ENCODE measurements at places on chromosomes 11 and 22.

- no peak for DNase-seq
Observed at GRCh38 chr11:90818196-90818745, 595.4 kb upstream of the CHORDC1 start.

GRCh38 chr22:50691521-50691920 lies 18.9 kb downstream of the SHANK3 start:
- DNase-seq = no peak

- DNase-seq = no peak
Observed at GRCh38 chr11:120834686-120835210, 189.2 kb upstream of the TBCEL start.

DNA sequence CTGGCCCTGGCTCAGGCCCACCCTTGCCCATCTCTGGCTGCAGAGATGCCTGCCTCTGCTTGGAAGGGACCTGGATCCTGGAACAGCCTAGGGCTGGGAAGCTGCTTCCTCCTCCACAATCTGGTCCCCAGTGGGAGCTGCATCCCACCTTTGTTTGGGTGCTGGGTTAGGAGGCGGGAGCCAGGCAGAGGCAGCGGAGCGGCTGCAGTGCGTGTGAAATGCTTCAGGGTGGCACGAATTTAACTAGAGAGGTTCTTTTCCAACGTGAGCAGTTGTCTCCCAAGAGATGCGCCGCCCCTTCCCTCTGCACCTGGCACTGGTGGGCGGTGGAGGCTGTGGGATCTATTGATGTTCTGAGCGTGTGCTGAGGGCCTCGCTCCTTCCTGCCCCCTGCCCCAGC lies 31.6 kb downstream of the BRSK2 start:
- no peak for DNase-seq

GRCh38 chr11:95702526-95702925 lies 87.1 kb downstream of the FAM76B start:
- no peak for DNase-seq

- no peak for DNase-seq
Observed at GRCh38 chr22:40235308-40235707, 57.6 kb downstream of the TNRC6B start.

- DNase-seq = no peak
Observed at GRCh38 chr22:36732609-36733008, 29.1 kb upstream of the CACNG2 start.

DNA sequence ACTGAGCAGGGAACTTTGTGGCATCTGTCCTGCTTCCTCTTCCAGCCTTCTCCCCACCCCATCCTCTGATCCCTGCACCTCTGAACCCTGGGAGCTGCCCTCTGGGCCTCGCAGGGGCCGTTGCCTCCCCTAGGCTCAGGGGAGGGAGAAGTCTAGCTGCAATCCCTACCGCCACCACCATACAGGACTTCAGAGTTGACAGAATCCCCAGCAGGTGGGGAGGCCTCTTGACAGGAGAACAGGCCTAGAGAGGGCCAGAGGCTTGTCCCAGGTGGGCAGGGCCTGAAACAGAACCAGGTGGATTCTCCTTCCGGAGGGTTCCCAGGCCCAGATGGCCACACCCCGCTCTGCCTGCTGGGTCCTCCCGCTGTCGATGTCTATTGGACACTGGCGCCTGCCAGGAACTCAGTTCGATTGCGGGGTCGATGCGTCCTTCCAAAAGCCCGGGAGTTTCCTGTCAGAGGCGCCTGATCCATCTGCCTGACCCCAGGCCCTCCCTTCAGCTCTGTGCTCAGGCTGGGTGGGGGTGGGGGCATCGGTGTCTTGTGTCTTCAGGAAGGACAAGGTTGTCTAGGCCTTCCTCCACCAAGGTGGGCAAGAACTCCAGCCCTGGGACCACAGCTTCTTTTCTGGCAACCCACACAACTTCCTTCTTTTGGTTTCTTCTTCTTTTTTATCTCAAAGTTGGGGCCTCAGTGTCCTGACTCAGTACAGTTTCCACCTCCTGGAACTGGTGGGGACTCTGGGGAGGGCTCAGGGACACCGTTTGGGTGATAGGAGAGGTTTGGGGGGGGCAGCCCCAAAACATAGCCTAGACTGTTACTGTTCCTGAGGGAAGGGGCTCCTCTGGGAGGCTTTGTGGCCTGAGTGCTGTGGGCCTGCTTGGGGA lies 6.4 kb downstream of the STARD10 start:
- no peak for DNase-seq

DNA sequence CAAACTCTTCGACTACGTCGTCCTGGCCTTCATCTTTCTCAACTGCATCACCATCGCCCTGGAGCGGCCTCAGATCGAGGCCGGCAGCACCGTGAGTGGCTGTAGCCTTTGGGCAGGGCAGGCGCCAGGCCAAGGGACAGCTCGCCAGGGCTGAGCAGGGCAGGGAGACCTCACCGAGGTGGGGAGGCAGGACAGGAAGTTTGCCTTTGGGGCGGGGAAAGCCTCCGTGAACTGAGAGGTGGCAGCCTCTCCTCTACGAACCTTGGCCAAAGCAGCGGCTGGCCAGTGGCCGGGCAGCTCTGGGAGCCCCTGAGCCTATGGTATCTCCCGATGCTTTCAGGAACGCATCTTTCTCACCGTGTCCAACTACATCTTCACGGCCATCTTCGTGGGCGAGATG lies 93.2 kb downstream of the CACNA1I start:
- no peak for DNase-seq

GRCh38 chr11:95764267-95764898 lies 25.2 kb downstream of the FAM76B start:
- no peak for DNase-seq

- no peak for DNase-seq
Observed at GRCh38 chr11:117176186-117176585, 2.4 kb upstream of the SIDT2 start.

DNA sequence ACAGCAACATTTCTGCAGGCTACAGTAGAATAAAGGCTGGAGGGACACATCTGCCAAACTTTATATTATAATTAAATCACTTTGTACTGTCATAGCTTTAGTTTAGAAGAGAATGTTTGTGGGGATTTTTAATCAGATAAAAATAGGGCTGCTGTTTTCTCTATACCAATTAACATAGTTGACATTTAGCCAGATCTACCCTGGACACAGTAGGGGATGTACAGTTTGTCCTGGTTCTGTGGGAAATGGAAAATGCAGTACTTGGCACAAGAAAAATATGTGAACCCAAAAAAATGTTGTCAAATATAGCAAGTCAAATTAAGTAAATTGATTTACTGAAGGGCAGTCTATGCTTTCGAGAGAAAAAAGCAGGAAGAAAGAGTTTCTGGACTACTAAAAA lies 20.8 kb upstream of the PICALM start:
- DNase-seq = no peak

- no peak for DNase-seq
Observed at GRCh38 chr22:22750335-22751042, 106.1 kb downstream of the GGTLC2 start.

GRCh38 chr11:102197670-102198139 lies 87.5 kb downstream of the YAP1 start:
- no peak for DNase-seq

GRCh38 chr22:37843741-37844089 lies 419 bp downstream of the ANKRD54 start:
- peak; percentile 44 for DNase-seq

GRCh38 chr22:42915980-42916765 lies 59.1 kb upstream of the ARFGAP3 start:
- DNase-seq = no peak

DNA sequence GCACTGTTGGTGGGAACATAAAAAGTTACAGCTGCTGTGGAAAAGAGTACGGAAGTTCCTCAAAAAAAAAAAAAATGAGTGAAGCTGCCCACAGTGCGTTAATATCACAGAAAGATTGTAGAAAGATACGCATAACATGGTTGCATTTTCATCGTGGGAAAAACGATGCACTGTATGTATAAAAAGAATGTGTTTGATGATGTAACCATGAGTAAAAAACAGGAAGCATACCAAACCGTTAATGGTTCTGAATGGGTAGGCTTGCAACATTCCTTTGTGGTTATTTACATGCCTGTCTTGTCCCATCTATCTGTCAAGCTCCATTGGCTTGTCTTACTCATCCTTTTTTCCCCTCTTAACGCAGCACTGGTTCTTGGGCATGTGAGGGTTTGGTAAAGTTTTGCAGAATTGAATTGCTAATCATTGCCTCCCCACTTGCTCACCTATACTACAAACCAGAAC lies 33.8 kb upstream of the DKK3 start:
- DNase-seq = no peak

- DNase-seq = no peak
Observed at GRCh38 chr22:48449466-48450187, 1378.0 kb downstream of the BRD1 start.

DNA sequence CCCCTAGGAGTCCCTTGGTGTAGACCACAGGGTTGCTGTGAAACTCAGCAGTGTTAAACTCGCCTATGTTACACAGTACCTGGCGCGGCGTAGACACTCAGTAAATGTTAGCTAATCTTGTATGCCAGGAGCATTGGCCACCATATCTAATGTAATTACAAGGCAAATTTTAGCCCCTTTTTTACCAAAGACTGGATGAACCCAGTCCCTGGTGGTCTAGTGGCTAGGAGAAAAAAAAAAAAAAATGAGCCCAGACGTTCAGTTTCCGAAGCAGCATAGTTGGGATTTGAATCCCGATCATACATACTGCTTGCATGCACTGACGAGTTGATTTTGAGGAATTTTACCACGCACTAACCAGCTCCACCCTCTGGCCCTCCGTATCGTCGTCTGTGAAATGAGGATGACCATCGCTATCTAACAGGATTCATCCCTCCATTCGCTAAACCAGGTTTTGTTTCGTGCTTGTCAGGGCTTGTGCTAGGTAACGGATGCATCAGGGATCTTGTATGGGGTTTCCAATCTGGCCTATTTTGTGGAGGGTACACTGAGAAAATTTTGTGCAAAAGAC lies 688 bp downstream of the PTS start:
- no peak for DNase-seq

- DNase-seq = no peak
Observed at GRCh38 chr22:19593991-19594569, 69.9 kb upstream of the CLDN5 start.

DNA sequence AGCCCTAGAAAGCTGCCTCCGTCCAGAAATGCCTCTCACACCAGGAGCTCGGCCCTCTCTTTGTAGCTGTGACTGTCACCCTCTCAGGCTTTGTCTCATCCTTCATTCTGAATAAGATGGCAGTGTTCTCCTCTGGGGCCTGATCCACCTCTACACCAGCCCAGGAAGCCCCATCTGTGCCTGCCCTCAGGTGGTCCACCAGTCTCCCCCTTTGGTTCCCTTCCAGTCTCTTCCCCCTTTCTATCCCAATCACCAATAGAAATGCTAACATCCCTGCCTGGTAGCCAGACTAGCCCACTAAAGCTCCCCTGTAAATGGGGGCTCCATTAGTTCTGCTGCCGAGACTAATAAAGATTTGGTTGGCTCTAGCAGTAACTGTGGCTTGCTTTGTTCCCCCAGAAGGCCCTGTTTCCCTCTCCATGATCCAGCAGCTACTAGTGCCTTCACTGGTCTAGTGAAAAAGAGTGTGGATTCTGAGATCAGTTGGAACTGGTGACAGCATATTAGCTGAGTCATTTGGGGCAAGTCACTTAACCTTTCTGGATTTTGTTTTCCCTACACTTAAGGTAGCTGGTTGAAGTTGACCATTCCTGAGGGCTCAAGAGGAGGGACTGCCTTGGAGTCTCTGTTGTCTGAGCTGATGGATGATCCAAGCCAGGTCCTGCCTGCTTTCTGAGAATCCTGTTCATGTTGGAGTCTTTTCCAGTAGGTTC lies 16.2 kb downstream of the PLEKHB1 start:
- no peak for DNase-seq

DNA sequence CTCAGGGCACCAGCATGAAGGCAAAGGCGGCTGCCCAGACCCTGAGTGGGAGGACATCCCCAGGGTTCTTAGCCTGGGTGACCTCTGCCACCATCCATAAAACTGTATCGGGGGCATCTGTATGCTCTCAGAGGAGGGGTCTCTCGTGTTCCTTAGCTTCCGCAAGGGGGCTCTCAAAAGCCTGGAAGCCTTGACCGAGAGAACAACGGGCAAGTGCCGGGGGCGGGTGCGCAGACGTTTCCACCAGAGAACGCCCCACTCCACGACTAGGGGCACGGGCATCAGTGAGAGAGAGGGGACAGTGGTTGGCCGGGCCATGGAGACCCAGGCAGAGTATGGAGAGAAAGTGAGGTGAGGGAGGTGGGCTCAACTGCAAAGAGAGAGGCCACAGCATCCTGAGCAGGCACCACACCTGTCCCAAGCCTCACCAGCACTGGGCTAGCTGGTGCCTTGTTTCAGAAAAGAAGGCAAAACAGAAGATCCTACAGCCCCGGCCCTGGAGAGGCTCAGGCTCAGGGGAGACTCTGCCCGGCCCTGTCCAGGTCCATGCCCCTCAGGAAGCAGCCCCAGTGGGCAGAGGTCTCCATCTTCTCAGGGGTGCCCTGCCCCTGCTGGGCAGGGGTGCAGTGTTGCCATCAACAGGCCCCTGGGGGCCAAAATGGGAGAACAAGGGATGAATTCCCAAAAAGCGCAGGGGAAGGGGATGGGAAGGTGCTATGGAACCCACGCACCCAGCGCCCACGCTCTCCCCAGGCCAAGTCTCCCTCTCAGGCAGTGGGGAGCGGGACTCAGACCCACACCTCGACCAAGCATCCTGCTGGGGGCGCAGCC lies 5.9 kb downstream of the TSPAN32 start:
- no peak for DNase-seq

DNA sequence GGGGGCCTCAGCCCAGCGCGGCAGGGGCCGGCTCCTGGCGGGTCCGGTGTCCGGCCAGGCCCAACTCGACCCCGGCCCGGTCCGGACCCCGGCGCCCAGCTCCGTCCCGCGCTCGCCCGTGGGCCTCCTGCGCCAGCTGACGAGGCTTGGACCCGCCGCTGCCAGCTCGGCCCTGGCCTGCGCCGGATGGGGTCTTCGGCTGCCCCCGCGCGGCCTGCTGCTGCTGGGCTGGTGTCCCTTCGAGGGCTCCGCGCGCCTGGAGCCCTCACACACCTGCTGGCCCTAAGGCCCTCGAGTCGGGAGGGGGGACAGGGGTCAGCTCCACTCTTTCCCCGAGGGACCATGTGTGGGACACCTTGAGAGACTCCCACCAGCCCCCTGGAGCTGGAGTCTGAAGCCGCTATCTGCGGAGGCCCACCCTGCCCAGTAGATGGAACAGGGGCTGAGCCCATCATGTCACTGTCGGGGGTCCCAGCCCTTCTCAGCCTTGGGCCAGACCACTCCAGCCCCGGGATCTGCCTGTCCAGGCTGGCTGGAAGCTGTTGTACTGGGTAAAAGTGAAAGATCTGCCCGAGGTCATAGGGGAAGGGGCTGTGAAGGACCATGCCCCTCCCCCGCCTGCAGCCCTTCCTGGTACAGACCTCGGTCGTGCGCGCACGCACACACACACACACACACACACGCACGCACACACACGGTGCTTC lies 768 bp upstream of the CDKN1C start:
- DNase-seq = no peak

- no peak for DNase-seq
Observed at GRCh38 chr11:8610532-8611116, 16.6 kb upstream of the STK33 start.

DNA sequence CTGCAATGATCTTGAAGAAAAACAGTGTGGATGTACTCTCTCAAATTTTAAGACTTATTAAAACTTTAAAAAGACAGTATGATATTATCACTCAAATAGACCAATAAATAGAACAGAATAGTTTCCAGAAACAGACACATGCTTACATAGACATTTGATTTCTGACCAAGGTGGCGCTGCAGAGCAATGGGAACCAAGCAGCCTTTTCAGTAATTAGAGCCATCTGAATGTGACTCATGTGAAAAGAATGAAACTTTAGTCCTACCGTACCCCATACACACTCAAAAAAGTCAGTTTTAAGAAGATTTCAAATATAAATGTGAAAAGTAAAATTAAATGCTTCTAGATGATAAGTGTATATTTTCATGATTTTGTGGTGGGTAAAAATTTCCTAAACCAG lies 74.2 kb upstream of the MS4A8 start:
- no peak for DNase-seq

- DNase-seq = no peak
Observed at GRCh38 chr11:10916665-10917064, 58.8 kb upstream of the ZBED5 start.

Data from stimulated activated CD4-positive, alpha-beta T cell treated with anti-CD3 and anti-CD28 coated beads, Interleukin-4, amount 100 ng/mL, for 48 hours (primary cell).